Endothelial cell of coronary artery (primary cell): ENCODE measurements at places on chromosomes 7 and 10. TPM values are rescaled to one million over a fixed set of nuclear protein-coding genes. Genes with fewer than 3 reads are reported as not detected.

EIF4H gene
- total RNA-seq: 398 and 405 TPM in 2 replicates

TCERG1L gene
- not detected in 2 replicates for total RNA-seq

TRIM50 gene
- total RNA-seq: not detected in 2 replicates

OPN1SW gene
- not detected in 2 replicates for total RNA-seq

AGBL3 gene
- 0.56 and 1.3 TPM in 2 replicates for total RNA-seq
